ENCODE measurements at places on chromosomes 4 and X.

DNA sequence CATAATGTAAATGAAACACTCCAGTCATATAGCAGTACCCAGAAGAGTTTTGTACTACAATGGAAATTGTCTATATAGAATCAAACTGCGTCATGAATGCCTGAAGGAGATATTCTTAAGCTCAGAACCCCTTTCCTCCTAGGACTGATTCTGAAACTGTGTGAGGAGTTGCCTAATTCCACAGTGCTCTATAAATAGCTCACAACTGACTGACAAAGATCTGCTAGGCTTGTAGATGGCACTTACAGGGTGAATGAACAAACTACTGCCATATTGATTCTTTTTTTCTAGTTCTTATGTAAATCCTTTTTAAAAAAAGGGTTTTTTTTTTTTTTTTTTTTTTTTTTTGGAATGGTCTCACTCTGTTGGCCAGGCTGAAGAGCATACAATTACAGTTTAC is 30.1 kb upstream of the UGT2B17 start:
- no peak for DNase-seq

- no peak for DNase-seq
Measured at GRCh38 chr4:65719635-65720034, 49.3 kb upstream of the EPHA5 start.

DNA sequence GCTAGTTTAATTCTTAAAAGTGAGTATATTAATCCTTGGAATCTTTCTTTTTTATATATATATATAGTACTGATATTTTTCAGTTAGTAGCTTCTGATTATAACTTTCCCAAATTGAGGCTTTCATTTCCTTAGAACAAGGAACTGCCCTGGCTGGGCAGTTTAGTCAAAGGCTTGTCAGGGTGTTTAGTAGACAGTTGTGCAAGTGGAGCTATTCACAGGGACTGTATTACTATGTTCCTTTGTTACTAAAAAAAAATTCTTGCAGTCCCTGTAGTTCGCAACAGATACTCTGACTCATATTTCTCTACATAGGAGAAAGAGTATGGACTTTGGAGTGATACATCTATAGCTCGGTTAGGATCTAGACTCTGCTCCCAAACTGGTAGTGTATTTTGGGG is 20.8 kb downstream of the USO1 start:
- peak; percentile 85 for DNase-seq

DNA sequence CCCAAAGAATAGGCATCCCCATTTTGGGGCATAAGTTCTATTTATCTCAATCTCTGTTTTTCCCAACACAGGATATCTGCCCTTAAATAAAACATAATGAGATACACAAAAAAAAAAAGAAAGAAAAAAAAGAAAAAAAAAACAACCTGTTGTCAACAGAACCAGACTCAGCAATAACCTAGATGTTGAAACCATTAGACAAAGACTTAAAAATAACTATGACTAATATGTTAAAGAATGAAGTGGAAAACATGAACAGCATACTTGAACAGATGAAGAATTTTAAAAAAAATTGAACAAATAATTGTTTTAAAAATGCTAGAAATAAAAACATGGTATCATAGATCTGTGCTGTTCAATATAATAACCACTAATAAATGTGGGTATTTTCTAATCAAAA is 93.4 kb upstream of the RXFP1 start:
- DNase-seq, result peak; percentile 31

DNA sequence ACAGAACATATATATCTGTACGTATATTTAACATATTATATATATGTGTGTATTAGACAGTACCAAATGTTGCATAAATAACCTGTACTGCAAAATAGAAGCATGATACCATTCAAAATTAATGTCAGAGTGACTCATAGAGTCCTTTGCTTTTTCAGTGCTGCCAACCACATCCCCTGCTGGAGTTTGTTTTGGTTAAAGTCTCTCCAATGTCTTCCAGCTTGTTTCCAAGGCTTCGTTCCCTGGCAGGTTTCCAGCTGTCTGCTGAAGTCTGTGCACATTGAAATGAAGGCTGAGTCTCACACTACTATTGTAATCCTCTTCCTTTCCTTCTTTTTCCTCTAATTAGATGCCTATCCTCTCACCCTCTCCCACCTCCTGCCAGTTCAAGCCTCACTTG is 14.9 kb downstream of the NRK start:
- peak; percentile 78 for DNase-seq

GRCh38 chr4:132992686-132993085 is 156.4 kb upstream of the PCDH10 start:
- DNase-seq, result no peak

GRCh38 chr4:133355633-133356032 is 206.5 kb downstream of the PCDH10 start:
- no peak for DNase-seq

- DNase-seq, result no peak
Measured at GRCh38 chr4:130054908-130055307, 959.0 kb downstream of the C4orf33 start.
